ENCODE measurements at places on chromosomes 2 and 18.

- peak; percentile 79 for DNase-seq
These were observed 142.3 kb upstream of the BOD1L2 start for GRCh38 chr18:57004366-57005121.

DNA sequence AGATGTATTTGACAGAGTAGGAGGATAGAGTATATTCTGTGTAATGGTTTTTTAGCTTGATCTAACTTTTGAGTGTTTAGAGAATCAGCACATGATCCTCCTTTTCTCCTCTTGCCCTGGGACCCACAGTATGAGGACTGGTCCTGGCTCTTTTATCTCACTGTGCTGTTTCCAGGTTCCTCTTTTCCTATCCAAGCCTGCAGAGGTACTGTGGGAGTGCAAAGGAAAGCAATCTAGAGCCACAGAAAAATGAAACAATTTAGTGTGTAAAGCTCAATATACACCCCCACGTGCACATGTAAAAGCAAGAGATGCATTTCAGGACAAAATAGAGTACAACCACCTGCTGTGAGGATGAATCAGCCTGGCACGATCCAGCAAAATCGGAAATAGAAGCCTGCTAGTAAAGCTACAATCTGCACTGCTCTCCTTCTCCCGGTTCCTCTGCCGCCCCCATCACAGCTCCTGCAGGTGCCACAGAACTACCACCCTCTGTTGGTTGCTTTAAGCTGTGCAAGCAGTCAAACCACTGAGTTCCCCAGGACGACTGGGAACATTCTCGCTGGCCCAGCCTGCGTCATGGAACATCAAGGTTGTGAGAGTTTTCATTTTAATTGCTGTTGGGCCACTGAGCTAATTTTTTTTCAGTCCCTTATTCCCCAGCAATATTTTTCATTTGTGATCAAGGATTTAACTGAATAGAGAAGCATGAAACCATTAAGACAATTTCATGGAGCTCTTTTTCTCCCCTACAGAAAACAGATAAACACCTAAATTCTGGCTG is 47.8 kb upstream of the MAPRE3 start:
- DNase-seq = peak; percentile 47

- DNase-seq = no peak
These were observed 31.0 kb upstream of the GALNT3 start for GRCh38 chr2:165825041-165825440.

- no peak for DNase-seq
These were observed 1627.6 kb upstream of the ZEB2 start for GRCh38 chr2:146147448-146148012.

GRCh38 chr2:6824962-6825361 is 40.7 kb downstream of the CMPK2 start:
- no peak for DNase-seq

DNA sequence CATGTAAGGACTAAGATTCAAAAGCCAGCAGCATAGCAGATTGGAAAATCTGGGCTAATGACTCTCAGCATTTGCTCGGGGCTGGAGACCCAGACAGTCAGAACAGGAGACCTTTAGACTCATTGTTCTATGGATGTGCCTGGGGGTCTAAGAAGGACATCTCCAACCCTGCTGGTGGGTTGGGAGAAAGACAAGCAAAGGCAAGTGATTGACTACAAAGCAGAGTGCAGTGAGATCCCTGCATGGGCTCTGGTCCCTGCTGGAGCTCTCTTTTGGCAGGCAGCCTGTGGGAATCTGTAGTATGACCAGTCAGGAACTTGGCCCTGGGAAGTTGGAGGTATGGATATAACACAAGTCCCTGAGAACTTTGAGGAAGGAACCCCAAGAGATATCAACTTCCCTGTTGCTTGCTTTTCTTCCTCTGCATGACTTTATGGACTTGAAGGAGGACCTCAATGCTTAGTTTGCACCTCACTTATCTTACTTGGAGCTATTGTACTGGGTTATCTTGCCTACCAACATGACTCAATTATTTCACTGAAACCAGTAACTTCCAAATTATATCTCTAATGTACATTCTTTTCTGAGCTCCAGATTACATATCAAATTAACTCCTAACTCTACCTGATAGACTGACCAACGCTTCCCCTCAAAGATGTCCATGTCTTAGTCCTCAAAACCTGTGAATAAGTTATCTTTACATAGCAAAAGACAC is 236.0 kb downstream of the CYRIA start:
- DNase-seq = no peak

- peak; percentile 27 for DNase-seq
These were observed 325.5 kb downstream of the AGPS start for GRCh38 chr2:177717831-177718618.

GRCh38 chr18:60067426-60068210 is 167.8 kb downstream of the PMAIP1 start:
- no peak for DNase-seq

GRCh38 chr18:63307551-63308200 is 11.9 kb downstream of the BCL2 start:
- DNase-seq = peak; percentile 47

DNA sequence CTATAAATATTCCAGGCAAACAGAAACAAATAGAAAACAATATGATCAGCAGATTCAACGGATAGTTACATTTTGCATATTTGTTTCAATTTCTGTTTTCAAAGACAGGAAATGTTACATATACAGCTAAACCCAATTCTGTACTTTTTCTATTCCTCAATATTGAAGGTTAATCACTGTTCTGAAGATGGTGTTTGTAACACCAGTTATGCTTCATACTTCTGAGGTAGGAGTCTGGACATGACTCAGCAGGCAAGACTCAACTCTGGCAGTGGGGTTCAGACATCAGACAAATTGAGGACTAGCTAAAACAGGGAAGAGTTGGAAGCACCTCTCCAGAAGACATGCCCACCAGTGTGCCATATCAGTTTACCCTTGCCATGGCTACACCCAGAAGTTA is 16.6 kb downstream of the SERPINB13 start:
- peak; percentile 65 for DNase-seq

DNA sequence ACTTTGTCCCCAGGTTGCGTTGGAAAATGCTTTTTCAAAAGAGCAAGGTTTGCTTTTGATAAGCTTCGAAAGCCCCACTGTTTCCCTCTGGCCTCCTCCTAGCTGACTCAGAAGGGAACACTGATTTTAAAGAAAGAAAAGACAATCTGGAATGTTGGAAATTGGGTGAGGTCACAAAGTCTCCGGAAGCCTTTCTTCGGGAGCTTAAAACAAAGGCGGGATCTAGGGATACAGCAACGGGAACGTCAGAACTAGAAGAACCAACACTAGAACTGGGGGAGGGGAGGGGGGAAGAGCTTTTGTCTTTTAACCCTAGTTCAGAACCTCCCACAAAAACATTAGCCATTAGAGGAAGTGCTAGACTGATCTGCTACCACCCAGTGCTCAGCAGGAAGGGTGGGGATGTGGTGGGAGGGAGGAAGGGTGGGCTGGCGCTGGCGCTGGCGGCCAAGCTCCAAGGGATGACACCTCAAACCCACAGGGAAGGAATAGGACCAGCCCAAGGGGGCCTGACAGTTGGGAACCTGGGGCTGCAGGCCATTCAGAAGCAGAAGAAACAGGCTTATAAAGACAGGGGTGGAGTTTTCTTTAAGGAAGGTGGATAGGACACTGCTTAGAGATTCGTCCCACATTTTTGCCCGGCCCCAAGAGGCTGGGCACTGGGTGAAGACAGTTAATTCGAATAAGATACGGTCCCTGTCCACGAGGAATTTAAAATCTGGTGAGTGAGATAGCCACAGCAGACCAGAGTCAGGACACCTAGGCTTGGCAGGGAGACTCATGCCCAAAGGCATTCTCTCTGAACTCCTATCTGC is 1.7 kb downstream of the TMSB10 start:
- DNase-seq = peak; percentile 88

DNA sequence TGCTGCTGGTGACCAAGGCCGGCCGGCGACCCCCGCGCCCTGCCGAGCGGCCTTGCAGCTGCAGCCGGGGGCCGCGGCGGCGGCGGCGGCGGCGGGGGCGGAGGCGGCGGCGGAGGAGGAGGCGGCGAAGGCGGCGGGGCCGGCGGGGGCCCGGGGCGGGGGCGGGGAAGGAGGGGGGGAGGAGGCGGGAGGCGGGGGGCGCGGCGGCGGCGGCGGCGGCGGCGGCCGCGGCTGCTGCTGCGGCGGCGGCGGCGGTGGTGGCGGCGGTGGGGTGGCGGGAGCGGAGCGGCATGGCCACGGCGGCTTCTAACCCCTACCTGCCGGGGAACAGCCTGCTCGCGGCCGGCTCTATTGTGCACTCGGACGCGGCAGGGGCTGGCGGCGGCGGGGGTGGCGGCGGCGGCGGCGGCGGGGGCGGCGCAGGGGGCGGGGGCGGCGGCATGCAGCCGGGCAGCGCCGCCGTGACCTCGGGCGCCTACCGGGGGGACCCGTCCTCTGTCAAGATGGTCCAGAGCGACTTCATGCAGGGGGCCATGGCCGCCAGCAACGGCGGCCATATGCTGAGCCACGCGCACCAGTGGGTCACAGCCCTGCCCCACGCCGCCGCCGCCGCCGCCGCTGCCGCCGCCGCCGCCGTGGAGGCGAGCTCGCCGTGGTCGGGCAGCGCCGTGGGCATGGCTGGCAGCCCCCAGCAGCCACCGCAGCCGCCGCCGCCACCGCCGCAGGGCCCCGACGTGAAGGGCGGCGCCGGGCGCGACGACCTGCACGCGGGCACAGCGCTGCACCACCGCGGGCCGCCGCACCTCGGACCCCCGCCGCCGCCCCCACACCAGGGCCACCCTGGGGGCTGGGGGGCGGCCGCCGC is 1.5 kb downstream of the POU3F3 start:
- DNase-seq = no peak

DNA sequence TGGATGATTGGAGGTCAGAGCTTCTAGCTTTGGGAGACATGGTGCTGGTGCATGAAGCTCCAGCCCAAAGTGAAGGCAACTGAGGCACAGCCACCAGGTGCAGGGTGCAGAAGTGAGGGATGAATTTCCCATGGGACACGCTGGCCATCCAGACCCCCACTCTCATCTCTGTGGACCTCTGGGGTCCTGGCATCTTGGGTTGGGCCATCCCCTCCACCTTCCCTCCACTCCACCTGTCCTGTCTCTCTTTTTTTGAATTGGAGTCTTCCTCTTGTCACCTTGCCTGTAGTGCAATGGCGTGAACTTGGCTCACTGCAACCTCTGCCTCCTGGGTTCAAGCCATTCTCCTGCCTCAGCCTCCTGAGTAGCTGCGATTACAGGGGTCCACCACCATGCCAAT is 3.4 kb downstream of the NGEF start:
- DNase-seq = no peak

DNA sequence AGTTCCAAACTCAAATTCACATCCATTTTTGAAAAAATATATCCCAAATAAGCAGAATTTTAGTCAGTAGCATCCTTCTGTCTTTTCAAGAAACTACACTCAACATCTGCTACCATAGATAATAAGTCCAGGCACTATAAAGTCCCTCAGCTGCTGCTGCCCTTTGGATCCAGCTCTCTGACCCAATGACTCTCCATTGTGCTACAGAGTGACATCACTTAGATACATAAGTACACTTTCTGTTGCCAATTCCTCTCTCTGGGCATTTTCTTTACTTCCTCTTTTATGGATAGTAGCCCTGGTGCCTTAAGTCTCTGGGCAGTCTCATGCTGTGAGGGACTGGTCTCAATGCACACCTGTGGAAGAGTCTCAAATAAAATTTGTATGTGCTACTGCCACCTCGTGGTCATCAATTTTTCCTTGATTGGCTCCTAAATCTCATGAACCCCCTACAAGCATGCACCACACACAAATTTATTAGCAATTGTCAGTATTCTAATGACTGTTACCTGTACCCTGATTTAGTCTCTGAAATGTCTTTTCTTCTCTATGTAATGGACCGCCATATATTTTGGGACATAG is 219.2 kb downstream of the LRP1B start:
- DNase-seq = peak; percentile 13

GRCh38 chr2:182911813-182912517 is 45.5 kb upstream of the FRZB start:
- DNase-seq = no peak

DNA sequence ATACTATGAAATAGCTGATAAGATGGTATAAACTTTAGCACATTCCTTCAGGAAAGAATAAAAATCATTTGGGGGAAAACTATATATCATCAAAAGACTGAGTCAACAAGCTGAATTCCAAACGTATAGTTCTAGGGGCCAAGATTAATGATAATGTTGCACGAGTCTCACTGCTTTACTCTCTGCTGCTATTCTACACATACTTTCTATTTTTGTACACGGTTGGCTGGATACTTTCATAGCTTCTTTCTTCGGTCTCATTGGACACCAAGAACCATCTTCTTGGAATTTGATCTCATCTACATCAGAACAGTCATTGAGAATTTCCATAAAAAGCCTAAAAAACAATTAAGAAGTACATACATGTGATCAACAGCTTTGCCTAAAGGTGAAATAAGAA is 72.7 kb upstream of the ST8SIA5 start:
- DNase-seq = no peak

- no peak for DNase-seq
These were observed 65.1 kb upstream of the TXNDC2 start for GRCh38 chr18:9820719-9821118.

DNA sequence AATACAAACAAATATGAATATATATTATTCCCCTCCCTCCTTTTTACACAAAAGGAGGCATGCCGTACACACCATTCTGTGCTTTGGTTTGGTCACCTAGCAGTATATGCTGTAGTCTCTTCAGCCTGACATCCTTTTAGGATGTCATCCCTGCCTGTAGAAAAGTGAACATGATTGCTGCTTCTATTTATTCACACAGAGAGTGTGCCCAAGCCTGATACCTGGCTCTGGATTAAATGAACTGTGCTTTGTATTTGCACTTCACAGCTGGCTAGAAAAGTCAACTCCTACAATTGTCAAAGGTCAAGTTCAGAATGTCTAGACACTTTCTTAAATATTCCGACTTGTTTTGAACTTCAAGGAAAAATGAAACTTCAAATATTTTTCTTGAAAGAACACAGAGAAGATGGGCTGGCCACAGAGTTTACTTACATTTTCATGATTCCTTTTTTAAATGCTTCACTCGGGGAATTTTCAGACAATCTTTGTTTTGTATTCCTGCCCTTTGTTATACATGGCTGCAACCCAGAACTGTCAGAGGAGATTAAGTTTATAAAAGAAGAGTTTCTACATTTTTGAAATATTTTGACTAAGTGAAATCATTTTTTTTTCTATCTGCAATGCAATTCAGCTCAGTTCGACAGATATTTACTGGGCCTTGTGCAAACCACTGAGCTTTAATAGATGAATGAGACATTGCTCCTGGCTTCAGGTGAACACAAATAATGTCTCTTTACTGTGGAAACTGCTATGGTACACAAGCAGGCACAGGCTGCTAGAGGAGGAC is 33.5 kb downstream of the DAPL1 start:
- no peak for DNase-seq

GRCh38 chr2:85215448-85216401 is 82.5 kb downstream of the TCF7L1 start:
- DNase-seq = no peak

DNA sequence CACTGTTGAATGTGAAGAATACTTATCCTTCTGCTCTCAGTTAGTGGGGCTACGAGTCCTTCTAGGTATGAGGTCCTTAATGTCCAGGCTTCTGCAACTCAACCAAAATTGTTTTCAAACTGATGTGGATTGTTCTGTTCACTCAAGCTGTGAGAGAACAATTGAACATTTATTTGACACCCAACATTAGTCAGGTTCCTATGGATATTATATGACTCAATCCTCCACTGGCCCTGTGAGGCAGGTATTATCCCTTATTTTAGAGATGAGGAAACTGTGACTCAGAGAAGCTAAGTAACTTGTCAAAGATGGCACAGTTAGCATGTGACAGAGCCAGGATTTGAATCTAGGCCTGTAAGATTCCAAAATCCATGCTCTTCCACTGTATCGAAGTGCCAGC is 1.2 kb upstream of the LYG2 start:
- no peak for DNase-seq

- DNase-seq = peak; percentile 59
These were observed 17.6 kb upstream of the ADI1 start for GRCh38 chr2:3536682-3537632.
